ENCODE measurements at places on chromosomes 12 and 14. TPM values are rescaled to one million over a fixed set of nuclear protein-coding genes. Genes with fewer than 3 reads are reported as not detected.

FOXA1 gene
- total RNA-seq: 0.09 TPM

C14orf132 gene
- 1.7 TPM for total RNA-seq

SLC2A13 gene
- total RNA-seq: 3.4 TPM

STAC3 gene
- total RNA-seq: 2.1 TPM

DIO3 gene
- 0.24 TPM for total RNA-seq

SLC41A2 gene
- total RNA-seq: 14.7 TPM

Data from thymus (tissue), 14 donors.